Activated naive CD4-positive, alpha-beta T cell (primary cell): ENCODE measurements at places on chromosomes 11 and 22.

DNA sequence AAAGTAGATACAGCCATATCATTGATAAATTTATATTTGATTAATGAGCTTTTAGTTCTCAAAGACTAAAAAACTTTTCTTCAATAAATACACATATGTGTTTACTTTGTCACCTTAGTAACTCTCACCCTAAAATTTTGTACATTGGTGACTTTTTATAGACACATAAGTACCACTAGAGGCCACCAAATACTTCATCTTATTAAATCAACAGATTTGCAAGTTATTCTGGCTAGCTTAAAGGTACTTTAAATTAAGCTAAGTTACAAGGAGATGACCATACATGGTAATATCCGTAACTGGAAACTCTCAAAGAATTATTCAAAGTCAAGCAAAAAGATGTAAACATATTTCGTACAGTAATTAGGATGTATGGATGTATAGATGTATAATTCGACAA, 112.2 kb downstream of the SBF2 start:
- DNase-seq = no peak

DNA sequence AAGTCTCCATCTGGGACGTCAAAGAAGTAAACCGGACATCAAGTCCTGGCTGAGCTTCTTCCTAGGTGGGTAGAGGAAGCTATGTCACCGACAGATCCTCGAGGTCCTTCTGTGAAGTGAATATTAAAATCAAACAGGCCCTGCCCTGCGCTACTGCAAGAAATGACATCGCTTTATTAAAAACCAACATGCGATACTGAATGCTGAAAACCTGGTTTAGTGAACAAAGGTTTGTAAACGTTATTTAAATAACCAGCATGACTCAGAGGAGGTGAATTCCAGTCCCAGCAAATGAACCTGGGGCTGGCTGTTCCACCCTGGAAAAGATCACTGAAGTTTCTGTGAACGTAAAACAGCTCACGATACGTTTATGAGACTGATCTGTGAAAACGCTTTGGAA, 645 bp downstream of the RTCB start:
- no peak for DNase-seq

DNA sequence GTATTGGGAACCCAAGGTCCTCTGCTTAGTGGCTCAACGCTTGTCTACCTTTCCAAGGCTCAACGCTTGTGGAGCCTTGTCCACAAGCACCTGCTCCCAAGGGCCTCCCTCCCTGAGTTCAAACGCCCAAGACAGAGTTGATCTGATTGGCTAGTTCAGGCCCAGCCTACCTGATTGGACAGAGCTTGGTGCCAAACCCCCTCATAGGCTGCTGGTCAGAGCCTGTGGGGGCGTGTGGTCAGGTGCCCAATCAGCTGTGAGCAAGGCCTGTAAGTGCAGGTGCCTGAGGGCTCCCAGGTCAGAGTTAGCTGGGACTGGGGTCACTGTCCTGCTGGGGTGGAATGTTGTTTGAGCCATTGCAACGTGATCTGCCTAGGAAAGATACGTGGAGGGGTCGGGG, 16.9 kb upstream of the TMPRSS6 start:
- no peak for DNase-seq

DNA sequence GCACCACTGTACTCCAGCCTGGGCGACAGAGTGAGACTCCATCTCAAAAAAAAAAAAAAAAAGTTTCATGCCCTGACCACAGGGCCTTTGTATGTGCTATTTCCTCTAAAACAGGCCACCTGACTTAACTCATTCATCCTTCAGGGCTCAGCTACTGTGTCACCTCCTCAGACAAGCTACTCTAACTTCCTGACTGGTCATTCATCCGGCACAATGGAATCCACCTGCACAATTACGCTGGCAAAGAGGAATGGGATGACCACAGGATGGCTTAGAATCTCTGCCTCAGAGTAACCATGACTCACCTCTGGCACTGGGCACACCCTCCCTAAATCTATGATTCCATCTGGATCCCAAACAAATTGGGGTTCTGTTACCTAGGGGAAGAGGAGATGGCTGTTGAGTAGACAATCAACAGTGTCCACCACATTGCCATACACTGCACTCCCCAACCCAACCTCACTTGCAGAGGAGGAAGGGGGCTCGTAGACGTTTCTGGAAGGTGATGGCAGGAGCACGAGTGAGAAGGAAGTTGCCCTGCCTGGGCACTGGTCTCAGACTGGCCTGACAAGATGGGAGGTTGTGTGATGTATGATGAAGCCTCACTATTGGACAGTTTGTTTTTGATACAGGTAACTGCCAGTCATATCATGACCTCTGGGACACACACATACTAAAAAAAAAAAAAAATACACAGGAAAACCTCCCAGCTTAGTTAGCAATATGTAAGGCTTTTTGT, 22.8 kb upstream of the HMOX1 start:
- no peak for DNase-seq

DNA sequence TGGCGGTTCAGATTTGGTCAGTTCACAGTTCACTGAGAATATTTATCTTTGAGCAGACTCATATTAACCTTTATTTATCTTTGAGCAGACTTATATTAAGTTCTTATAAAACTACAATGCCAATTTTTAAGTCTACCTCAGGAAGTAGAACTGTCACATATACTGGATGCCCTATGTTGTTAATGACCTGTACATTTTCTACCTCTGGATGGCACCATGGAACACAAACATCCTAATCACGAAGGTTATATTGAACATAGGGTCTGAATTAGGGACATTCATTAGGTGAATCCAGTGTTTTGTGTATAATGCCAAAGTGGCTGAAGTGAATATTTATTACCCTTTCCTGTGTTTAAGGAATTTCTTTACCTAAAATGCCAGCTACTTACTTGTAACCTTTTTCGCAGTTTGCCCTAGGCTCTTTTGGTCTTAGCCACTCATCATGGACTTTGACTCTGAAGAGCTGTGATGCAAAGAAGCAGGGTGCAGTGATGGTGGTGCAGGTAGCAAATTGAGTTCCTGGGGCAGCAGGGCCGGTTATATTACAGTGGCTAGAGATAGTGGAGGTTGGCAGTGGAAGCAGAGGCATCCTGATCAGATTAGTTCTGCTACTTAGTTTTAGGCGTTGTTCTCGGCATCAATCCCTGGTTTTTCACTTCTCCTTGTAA, 71.8 kb downstream of the STIM1 start:
- DNase-seq = no peak

DNA sequence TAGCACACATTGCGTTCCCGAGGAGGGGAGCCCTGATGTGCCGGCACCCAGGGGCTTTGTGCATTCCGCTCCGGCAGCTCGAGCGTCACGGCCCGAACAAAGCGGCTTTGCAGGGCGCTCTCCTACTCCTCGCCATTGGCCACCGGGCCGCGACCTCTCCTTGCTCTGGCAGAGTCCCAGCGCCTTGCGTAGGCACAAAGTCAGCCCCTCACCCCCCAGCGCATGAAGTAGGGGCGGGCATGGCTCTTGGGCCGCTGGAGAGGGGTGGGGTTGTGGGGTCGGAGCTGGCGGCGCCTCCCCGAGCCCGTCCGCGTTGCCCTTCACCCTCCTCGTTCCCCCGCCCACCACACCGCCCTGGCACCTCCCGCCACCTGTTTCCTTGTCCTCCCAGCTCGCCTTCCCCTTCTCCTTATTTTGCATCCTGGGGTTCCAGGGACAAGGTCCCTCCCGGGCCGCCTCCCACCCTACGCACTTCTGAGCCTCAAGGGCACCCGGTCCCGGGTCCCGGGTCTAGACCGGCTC, 753 bp upstream of the PPARA start:
- DNase-seq = no peak

GRCh38 chr11:134407321-134407828, 4.7 kb downstream of the B3GAT1 start:
- no peak for DNase-seq

DNA sequence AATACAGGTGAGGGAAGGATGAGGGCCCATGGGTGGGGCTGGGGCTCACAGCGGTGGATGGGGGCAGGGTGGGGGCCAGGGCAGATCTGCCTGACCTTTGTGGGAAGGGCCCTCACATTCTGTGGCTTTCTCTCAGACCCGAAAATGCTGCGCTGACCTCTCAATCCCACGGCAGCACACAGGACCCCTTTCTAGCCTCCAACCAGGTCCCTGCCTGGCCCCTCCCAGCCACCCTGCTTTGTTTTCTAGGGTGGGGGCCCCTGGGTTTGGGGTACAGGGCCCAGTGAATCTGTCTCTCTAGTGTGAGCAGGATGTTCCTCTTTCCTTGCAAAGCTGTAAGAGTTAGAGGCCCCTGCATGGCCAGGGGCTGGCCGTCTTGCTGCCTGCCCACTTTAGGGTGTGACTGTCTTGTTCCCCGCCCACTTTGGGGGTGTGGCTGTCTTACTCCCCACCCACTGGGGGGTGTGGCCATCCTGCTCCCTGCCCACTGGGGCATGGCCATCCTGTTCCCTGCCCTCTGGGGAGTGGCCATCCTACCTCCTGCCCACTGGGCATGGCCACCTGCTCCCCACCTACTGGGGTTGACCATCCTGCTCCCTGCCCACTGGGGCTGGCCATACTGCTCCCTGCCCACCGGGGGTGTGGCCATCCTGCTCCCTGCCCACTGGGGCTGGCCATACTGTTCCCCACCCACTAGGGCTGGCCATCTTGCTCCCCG, 11.5 kb downstream of the PARVG start:
- DNase-seq = no peak

DNA sequence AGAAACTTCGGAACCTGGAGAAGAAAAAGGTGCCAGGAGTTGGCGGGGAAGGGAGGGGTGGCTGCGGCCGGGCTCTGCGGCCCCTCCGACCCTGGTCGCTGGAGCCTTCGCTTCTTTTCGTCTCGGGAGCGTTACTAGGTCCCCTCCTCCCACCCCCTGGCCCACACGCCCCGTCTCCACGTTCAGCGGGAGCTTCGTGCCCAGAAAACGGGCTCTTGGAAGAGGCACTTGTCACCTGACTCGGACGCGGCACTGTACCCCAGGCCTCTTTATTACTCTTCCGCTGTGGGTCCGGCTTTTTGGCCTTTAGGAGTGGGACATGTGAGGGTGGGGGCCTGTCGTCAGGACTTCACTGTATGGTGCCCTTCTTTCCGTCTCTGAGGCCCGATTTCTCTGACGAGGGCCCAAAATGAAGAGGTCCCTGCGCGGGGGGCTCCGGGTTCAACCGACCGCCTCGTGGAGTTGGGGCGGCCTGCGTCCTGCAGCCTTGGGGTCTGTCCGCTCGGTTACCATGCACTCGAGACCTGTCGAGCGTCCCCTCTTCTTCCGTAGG, 1.2 kb downstream of the CAPRIN1 start:
- no peak for DNase-seq

DNA sequence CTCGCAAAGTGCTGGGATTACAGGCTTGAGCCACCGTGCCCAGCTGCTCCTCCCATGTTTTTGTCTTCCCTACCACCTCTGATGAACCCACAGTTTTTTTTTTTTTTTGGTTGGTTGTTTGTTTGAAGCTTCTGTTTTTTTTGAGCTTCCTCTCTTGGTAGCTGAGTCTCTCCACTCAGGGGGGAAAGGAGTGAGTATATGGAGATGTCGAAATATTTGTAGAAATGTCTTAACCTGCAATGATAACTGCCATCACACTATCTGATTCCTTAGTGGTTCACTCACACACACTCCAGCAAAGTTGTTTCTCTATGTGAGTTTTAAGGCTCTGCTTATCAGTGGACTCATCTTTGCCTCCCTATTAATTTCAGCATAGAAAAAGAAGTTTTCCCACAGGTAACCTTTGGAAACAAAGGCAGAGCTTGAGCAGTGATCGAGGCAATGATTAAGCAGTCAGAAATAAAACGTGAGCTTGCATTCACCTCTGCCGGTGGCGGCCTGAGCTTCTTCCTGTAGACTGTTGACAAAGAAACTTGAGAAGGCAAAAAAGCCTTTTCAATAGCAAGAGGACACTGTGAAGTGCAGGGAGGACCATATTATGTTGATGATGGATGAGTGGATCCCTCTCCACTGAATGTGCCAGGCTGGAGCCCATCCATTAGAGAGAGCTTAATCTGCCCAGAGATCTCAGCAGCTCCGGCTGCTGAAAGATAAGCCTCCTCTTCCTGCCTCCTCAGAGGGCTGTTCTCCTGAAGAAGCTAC, 29.0 kb upstream of the RASSF10 start:
- no peak for DNase-seq

DNA sequence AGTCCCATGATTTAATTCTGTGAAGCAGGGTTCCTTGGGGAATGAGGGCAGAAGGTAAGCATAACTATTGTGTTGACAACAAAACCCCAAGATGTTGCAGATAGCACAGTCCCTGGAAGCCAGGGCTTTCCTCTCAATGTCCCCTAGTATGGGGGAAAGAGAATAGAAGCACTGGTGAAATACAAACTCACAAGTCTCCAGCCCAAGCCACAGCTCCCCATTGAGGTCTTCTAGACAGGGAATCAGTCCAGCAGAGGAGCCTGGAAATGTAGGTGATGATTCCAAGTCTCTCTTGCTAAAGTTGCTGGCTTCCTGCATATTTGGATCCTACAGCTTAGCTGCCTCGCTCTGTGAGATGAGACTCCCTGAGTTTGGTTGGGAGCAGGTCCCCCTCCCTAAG, 31.7 kb upstream of the DRD2 start:
- DNase-seq = no peak

DNA sequence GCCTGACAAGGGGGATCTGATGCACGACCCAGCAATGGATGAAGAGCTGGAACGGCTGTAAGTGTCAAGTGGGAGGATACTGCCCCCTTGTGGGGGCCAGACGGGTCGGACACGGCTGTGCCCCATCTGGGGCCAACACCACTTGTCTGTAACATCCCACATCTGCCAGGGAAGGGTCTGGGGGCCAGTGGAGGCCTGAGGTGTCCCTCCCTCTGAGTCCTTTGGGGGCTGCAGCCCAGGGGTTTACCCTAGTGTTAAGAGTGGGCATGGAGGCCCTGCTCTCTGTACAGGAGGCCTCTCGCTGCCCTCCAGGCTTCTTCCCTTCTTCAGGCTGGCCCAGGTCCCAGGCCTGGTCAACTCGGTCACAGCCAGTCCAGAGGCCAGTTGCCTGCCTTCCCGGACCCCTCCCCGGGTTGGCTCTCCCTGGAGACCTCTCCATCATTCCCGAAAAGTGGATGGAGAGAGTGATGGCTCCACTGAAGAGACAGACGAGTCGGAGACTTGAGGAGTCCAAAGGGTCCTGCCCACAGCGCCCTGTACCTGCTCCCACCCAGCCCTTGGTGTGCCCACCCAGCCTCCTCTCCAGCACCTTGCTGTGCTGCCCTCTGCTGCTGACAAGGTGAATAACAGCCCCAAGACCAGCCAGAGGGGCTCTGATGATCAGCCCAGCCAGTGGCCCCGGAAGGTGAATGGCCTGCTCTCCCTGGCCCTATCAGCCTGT, 15.4 kb downstream of the ARFGAP2 start:
- DNase-seq = no peak

GRCh38 chr11:47409440-47410369, 1.3 kb downstream of the SLC39A13 start:
- no peak for DNase-seq

DNA sequence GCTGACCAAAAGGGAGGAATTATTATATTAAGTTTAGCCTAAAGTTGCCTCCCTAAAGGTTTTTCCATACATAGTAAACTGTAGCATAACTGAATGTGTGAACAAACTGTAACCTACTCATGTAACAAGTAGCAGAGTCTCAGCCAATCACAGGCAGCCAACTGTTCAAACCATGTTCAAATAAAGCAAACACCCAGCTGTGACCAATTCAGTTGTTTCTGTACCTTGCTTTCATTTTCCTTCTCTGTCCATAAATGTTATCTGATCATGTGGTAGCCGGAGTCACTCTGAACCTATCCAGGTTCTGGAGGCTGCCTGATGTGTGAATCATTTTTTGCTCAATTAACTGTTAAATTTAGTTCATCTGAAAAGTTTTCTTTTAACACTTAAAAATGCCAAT, 373.5 kb downstream of the GUCY1A2 start:
- DNase-seq = no peak

GRCh38 chr22:35053060-35053835, 12.7 kb upstream of the ISX start:
- no peak for DNase-seq
